G401 (cell line): ENCODE measurements at places on chromosomes 3 and 15. TPM values are rescaled to one million over a fixed set of nuclear protein-coding genes. Genes with fewer than 3 reads are reported as not detected.
A peak's percentile ranks its signal among the peaks of the same experiment; 100 is the strongest.

- no peak for DNase-seq
These were observed 27.2 kb downstream of the SNX1 start for GRCh38 chr15:64122936-64123351.

DNA sequence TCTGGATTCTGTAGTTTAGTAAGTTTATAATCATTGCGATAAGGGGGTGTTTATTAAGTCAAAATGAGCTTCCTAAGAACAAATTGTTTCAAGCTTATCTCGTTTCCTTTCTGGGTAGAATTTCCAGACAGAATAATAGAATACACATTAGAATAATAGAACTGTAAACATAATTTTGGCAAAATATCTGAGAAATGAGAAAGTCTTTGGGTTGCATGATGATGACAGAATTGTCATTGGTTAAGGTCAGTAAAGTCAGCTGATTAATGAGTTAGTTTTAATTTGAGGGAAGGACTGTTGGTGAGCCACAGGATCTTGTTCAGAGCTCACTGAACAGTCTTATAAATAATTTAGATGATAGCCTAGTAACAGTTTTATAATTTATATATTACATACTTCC, 10.2 kb downstream of the EIF2A start:
- no peak for DNase-seq

- no peak for DNase-seq
These were observed 4.2 kb downstream of the RAP2B start for GRCh38 chr3:153166206-153166605.

GRCh38 chr3:55075846-55076245, 148.0 kb upstream of the LRTM1 start:
- DNase-seq, result no peak

DNA sequence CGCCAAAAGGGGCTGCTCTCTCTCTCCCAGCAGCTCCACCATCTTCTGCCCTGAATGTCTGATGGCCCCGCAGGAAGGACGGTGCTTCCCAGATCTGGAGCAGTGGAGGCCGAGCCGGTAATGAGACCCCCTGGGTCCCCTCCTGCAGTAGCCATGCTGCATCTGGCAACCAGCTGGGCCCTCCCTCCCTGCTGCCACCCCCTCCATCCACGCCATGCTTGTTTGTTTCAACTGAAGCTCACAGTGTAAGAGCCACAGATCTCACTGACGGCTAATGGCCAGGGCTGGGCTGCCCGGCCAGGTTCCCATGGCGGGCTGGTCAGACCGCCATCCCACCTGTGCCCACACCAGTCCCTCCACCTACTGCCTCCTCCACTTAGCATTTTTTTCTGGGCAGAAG, 260.8 kb downstream of the UACA start:
- DNase-seq, result no peak

- no peak for DNase-seq
These were observed 51.7 kb downstream of the GRIP2 start for GRCh38 chr3:14488286-14489041.

GRCh38 chr3:196712514-196713413, 587 bp downstream of the PIGX start:
- peak; percentile 63 for DNase-seq

- DNase-seq, result peak; percentile 92
These were observed 10.0 kb upstream of the SLC6A11 start for GRCh38 chr3:10806006-10806405.

GRCh38 chr3:130699765-130700164, 46.9 kb downstream of the PIK3R4 start:
- peak; percentile 3 for DNase-seq

- DNase-seq, result no peak
These were observed 205.4 kb downstream of the EPHB1 start for GRCh38 chr3:135000465-135000864.

- DNase-seq, result peak; percentile 35
These were observed 61.3 kb downstream of the UACA start for GRCh38 chr15:70701891-70702568.

- DNase-seq, result no peak
These were observed 53.9 kb downstream of the SLMAP start for GRCh38 chr3:57810048-57810447.

DNA sequence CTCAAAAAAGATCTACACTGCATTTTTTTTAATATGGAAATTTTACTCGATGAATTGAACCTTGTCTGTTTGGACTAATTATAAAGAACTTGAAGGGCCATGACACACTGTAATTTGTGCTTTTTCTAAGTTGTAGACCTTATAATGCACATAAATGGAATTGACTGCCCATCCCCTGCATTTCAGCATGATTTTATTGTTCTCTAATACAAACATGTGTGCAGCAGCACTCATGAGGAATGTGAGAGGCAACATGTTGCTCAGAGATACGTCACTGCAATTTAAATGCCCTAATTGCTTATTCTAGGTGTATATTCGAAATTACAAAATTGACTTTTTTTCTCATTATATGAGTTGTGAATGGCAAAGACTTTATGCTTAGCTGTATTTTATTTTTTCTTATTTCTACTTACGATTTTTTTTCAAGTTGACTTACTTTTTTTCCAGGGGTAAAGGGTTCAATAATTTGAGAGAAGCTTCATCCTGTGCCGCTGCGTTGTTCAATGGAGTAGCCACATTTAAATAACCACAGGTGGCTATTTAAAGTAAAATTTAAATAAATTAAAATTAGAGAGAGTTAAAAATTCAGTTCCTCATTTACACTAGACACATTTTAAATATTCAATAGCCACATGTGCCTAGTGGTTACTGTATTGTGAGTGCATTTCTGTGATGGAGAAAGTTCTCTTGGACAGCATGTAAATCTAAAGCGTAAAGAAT, 1346.4 kb downstream of the ROBO1 start:
- DNase-seq, result no peak

- no peak for DNase-seq
These were observed 520 bp downstream of the ZNF654 start for GRCh38 chr3:88059380-88060170.

DNA sequence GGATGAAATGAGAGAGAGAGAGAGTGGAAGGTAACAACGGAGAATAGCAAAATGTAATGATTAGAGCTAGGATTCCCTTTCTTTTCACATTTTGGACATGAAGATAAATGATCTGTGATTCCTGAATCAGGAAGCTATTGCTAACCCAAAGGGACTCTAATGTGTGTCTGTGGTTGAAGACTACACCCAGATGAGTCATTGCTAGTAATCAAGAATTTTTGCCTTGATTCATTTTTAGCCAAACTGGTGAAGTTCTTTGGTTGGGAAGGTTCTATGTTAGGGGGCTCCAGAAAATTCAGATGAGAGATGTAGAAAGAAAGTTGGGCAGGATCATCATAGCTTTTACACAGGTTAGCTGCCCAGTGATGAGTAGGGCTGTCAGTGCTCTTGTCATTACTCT, 116.4 kb downstream of the DUT start:
- no peak for DNase-seq

DNA sequence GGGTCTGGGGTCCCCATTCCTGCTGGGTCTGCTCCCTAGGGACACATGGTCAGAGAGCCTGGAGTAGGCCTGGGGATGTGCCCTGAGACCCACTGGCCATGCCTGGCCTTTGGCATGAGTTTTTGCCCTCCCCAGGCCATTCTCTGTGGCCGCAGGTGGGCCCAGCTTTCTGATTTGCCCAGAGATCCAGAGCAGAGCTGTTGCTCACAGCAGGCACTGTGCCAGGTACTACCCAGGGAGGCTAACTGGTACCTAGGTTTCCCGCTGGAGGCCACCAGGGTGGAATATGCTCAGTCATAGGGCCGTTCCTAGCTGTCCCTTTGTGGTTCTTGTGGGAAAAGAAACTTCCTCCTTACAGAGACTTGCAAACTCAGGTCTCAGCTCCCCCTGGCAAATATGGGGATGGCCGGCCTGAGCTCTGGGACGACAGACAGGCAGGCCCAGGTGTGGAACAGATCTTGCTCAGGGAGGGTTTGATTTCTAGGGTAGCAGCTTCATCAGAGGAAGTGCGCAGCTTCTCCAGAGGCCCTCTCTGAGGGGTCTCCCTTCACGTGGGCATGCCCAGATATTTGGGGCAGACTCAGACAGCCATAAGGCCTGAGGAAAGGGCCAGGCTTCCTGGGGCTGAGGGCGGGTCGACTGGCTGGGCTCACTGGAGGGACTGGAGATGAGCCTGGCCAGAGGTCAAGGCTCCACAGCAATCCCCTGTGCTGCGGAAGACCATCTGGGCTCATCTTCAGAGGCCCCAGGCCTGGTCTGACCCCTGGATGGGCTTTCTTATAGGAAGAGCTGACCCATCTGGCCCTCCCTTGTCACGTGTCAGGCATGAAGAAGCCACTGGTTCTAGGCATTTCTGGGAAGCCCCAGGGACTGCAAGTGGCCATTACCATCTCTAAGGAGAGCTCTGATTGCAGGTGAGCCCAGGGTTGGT, 28.0 kb downstream of the ACAA1 start:
- no peak for DNase-seq

GRCh38 chr3:159416856-159417255, 571.8 kb upstream of the IL12A start:
- DNase-seq, result no peak

DNA sequence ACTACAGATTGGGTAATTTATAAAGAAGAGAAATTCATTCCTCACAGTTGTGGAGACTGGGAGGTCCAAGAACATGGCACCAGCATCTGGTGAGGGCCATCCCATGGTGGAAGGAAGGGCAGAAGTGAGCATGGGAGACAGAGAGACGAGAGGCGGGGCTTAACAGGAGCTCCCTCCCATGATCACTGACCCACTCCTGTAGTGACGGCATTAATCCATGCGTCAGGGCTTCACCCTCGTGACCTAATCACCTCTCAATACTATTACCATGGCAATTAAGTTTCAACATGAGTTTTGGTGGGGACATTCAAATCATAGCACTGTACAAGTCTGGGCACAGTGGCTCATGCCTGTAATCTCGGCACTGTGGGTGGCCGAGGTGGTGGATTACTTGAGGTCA, 17.1 kb downstream of the RPL32 start:
- no peak for DNase-seq

- DNase-seq, result no peak
These were observed 194.7 kb upstream of the NANOGP8 start for GRCh38 chr15:35279811-35280210.

Gene GOLGA8J
- total RNA-seq, result not detected in 2 replicates

Gene CKMT1B
- 12.7 and 30.9 TPM in 2 replicates for total RNA-seq

Gene OR5K2
- total RNA-seq, result not detected in 2 replicates

Gene TRAIP
- total RNA-seq, result 7.2 and 20.4 TPM in 2 replicates

Gene FOXB1
- not detected in 2 replicates for total RNA-seq
